Gastrocnemius medialis (tissue), 4 donors: ENCODE measurements at places on chromosomes 5 and 9. TPM values are rescaled to one million over a fixed set of nuclear protein-coding genes. Genes with fewer than 3 reads are reported as not detected.

DNA sequence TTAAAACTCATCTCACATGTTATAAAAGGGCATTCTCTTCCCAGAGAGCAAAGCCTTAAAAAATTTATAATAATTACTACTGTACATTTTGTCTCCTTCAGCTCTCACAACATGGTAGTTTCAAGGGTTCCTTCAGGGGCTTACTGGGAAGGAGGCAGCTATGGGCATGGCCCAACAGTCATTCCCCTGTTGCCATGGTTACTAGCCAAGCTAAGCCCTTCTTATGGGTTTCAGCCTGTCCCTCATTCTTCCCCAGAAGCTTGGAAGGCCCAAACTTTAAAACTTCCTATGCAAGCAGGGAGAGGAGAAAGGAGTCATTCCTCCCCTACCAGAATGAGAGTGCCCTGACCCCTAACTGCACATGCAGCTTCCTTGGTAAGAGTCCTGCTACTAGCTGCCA lies 82.2 kb upstream of the CNTLN start:
- no peak overlapping the region for H3K27ac ChIP-seq
- H3K27me3 ChIP-seq: no peaks in the 10 kb centered on the region
- DNase-seq: no peak
- H3K36me3 ChIP-seq: no peaks in the 10 kb centered on the region

DNA sequence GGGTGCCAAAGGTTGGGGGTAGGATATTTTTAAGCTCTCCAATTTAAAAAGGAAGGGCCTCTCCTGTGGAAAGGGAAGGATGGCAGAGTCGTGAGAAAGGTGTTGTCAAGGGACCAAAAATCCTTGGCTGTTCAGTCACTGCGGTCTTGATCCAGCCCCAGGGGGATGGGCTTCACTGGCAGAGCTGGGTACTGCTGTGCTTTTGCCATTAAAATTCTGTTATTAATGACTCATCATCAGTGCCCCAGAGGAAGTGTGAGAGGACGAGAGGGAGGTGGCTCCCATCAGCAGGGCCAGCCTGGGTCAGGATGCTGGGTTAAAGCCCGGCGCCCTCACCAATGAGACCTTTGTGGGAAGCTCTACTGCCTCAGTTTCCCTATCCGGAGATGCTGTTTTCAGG lies 16.7 kb downstream of the PCDH12 start:
- H3K27ac ChIP-seq: no peak overlapping the region
- no peak overlapping the region for H3K4me3 ChIP-seq
- H3K36me3 ChIP-seq: peaks cover 29% of the 10 kb centered on the region
- H3K27me3 ChIP-seq: no peaks in the 10 kb centered on the region
- no peak for DNase-seq

- no peaks in the 10 kb centered on the region for H3K27me3 ChIP-seq
Measured at GRCh38 chr5:72937517-72938061, 18.3 kb upstream of the FCHO2 start.

DNA sequence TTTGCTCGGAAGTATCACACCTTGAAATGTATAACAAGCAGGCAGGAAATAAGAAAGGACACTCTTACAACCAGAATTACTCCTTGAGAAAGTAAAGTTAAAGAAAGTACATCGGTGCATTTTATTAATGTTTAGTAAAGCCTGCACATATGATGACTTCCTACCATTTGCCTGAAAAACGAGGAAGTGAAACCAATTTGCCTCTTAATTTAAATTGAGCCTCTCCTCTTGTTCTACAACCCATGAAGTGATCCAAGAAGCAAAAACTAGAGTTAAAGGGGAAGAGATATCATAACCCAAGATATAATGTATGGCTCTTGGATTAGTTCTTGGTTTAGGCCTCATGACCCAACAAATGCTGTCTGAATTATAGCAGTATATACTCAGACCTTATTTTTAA lies 95.6 kb downstream of the GNAQ start:
- H3K36me3 ChIP-seq: no peaks in the 10 kb centered on the region
- no peaks in the 10 kb centered on the region for H3K27me3 ChIP-seq
- H3K27ac ChIP-seq: no peak overlapping the region

DNA sequence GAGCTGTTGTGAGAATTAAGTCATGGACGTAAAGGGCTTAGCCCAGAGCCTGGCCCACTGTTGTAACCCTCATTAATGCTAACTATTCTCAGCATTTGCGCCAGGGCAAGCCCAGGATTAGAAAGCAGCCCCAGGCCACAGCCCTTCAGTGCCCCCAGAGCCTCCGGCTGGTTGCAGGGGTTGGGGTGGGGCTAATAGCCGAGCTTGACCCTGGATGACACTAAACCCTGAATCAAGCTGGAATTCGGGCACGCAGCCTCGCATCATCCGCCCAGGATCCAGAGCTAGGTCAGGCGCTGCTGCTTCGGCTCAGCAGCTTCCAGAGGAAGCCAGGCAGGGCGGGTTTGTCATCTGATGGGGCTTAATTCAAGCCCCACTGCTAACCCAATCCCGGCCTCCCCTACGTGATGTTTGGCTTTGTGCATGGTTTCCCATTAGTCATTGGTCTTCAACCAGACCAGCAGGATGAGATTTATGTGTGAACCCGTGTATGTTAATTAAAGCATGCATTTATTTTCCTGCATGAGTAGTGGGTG lies 1.2 kb upstream of the MEGF9 start:
- DNase-seq: peak; percentile 6
- peaks cover 26% of the 10 kb centered on the region for H3K4me1 ChIP-seq
- H3K4me3 ChIP-seq: peak overlapping the region; percentile 66

GRCh38 chr9:134178768-134179551 lies 14.6 kb upstream of the RNU6ATAC start:
- H3K36me3 ChIP-seq: no peaks in the 10 kb centered on the region
- H3K4me3 ChIP-seq: no peak overlapping the region
- H3K27ac ChIP-seq: peak overlapping the region; percentile 25
- DNase-seq: no peak
- H3K4me1 ChIP-seq: peaks cover 30% of the 10 kb centered on the region

DNA sequence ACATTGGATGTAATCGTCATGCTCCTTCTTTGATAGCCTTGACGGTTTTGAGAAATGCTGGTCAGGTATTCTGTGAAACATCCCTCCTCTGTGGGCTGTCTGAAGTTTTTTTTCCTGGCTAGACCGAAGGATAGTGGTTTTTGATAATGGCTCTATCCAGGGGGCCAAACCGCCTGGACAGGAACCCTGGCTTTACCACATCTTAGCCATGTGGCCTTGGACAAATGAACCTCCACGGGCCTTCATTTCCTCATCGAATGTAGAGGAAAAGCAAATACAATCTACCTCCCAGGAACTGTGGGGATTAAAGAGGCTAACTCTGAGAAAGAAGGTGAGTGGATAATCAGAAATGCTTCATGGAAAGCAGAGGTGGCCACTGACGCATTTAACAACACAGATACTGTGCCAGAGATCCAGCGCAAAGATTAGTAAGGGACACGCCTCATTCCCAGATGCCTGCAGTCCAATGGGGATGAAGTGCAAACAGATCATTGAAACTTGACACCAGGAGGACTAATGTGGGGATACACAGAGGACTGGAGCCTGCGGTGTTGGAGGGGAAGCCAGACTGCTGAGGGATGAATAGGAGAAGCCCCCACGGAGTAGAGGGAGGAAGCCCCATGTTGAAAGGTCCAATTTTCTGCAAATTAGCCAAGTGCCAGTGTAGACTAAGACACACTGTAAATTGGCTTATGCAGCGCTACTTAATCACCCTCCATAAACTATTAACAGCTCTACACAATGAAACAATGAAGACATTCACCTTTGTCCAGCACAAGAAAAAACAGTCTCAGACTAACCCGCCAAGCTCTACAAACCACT lies 41.6 kb downstream of the MYO10 start:
- no peak overlapping the region for H3K27ac ChIP-seq
- H3K4me3 ChIP-seq: no peak overlapping the region
- H3K27me3 ChIP-seq: no peaks in the 10 kb centered on the region
- DNase-seq: no peak

DNA sequence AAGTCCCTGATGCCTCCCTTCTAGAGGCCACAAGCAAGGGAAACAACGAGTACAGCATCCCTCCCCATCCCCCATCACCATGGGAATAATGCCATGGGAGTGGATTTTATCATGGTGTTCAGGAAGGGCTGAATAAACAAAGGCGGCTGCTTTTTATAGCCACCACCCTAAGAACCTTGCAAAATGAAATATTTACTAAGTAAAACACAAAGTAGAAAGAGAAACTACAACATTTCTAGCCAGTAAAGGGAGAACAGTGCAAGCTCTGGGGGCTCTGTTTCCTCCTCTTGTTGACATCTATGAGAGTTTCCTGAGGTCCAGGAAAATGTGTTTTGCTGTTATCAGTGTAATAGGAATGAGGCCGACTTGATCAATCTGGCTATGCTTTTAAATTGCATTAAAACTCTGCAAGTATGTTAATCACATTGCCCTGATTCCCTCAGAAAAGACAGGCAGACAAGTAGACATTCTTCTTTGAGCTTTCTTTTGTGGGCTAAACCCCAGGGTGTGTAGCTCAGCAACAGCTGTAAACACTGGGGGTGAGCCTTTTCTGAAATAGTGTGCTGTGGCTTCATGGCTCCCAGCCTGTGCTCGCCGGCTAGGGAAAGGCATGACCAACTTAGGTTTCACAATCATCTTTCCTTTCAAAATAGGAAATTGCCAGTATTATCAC lies 31.1 kb downstream of the SV2C start:
- no peak overlapping the region for H3K27ac ChIP-seq
- DNase-seq: no peak
- no peaks in the 10 kb centered on the region for H3K27me3 ChIP-seq
- H3K4me1 ChIP-seq: no peaks in the 10 kb centered on the region

Gene HTR4
- total RNA-seq: not detected

Gene C9
- 5.3 TPM for total RNA-seq

Gene NR6A1
- 2.1 TPM for total RNA-seq

Gene ANKRD18B
- 0.22 TPM for total RNA-seq

Gene IFNA2
- not detected for total RNA-seq

Gene C8G
- not detected for total RNA-seq
